ENCODE measurements at places on chromosomes 2 and 18.

GRCh38 chr2:108896741-108897140 is 92.3 kb downstream of the EDAR start:
- no peak for DNase-seq

GRCh38 chr18:51824746-51825145 is 515.3 kb upstream of the DCC start:
- no peak for DNase-seq

DNA sequence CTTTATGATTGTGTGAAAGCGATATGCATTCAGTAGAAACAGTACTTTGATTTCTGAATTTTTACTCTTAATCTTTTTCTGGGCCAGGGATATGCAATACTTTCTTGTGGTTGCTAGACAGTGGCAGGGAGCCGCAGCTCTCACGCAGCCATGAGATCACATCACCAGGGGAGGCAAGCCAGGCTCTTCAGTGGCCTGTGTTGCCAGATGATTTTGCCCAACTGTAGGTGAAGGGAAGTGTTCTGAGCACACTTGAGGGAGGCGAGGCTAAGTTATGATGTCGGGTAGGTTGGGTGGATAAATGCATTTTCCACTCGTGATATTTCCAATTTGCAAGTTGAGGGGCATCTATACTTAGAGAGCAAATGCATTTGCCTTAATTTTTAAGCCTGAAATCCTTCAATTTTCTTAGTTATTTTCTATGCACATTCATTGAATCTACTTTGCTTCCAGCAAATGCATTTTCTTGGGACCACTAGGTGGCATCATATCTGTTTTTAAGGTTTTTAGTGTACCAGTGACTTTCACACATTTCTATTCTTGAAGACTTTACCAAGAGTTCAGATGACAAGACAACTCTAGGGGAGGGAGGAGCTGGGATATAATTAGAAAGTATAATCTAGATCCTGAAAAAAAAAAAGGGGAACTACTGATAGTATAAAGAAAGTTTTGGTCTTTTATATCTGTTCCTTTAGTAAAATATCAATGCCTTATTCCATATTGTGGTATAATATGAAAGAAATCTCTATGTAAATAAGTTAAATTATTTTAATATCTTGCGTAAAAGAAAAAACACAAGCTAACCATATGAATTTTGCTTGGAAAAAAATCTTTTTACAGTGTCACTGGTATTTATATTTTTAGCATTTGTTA is 643.3 kb downstream of the SOCS6 start:
- no peak for DNase-seq

DNA sequence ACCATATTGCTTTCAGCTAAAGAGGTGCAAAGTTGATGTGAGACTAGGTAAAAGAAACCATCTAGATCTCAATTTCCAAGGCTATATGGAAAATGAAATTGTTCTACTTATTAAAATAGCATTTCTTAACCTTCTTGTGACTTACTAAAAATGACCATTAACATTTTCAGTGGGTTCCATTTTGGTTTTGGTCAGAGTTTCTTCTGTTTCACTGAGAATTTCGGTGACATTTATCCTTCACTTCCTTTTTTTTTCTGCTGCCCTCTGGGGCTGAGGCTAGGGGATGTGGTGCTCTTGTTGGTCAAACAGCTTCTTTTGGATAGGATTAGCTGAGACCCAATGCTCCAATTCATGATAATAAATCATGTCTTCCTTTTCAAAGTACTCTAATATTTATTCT is 44.3 kb upstream of the REL start:
- no peak for DNase-seq

GRCh38 chr2:950080-950966 is at the start of gene SNTG2:
Gene SNTG2, plus strand, starts transcription at chr2:950849. Its CDS starts 148 bp downstream, at chr2:950997.
- no peak for DNase-seq

- DNase-seq = no peak
Observed at GRCh38 chr2:96260387-96261260, 5.2 kb downstream of the TMEM127 start.

GRCh38 chr2:178531168-178531567 is 50.9 kb downstream of the PLEKHA3 start:
- DNase-seq = no peak

DNA sequence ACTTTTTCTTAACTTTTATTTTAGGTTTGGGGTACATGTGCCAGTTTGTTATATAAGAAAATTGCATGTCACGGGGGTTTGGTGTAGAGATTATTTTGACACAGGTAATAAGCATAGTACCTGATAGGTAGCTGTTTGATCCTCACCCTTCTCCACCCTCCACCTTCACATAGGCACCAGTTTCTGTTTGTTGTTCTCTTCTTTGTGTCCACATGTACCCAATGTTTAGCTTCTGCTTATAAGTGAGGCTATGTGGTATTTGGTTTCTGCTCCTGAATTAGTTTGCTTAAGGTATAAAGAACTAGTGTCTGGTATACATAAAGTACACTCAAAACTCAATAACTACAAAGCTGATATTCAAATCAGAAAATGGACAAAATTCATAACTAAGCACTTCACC is 654.6 kb upstream of the LINC00305 start:
- DNase-seq = no peak

GRCh38 chr18:63971320-63972001 is 1.6 kb downstream of the SERPINB8 start:
- DNase-seq = no peak

DNA sequence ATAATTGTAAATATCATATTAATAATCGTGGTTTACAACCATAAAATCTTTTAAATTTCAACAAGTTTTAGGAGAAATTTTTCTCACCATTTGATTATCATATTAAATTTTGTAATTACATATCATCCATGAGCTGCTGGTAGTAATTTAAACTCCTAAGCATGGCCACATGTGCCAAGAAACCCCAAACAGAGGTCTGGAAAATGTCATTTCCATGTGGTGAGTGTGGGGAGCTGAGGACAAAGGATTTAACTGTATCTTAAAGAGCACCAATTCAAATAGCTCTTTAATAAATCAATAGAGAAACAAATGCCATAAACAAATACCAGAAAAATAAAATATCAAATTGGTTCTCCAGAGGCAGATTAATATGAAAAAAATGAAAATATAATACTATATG is 26.3 kb downstream of the PSME4 start:
- no peak for DNase-seq

DNA sequence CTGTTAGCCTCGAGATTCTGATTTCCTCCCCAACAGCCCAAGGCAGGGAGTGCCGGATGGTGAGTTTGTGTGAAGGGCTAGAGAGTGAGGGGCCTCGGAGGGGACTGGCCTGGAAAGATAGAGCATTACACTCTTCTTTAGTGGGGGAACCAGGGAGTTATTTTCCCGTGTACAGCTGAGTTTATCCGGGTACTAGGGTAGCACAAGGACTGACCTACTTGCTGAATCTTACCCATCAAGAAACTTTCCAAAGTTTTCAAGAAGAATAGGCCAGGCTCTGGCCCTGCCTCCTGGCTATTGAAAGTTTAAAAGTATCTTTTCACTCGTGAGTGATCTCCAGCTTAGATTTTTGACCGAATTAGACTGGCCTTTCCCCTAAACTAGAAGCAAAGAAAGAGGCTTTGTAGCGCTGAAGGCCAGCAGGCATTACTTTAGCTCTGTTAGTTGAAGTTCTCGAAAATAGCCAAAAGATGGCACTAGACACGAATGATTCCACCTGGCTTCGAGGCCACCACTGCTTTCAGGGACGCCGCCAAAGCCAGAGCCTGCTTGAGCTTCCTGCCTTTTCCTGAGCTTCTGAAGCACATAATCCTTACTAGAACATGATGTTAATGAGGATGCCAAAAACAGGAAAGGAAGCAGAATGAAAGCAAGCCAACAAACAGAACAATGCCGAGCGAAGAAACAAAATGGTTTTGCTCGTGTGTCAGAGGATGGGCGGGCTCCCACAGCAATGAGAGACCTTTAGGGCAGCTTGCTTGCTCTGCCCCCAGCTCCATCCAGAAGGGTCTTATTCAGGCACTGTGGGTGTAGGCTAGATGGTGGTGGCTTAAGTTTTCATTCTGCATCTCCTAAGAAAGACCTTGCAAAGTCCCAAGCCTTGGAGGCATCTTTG is 55.8 kb downstream of the TSN start:
- peak; percentile 28 for DNase-seq

- DNase-seq = no peak
Observed at GRCh38 chr2:31004257-31004656, 134.0 kb downstream of the GALNT14 start.

- no peak for DNase-seq
Observed at GRCh38 chr18:29496152-29496680, 1319.3 kb upstream of the CDH2 start.

- DNase-seq = peak; percentile 19
Observed at GRCh38 chr2:62197011-62197924, 1.4 kb downstream of the B3GNT2 start.

DNA sequence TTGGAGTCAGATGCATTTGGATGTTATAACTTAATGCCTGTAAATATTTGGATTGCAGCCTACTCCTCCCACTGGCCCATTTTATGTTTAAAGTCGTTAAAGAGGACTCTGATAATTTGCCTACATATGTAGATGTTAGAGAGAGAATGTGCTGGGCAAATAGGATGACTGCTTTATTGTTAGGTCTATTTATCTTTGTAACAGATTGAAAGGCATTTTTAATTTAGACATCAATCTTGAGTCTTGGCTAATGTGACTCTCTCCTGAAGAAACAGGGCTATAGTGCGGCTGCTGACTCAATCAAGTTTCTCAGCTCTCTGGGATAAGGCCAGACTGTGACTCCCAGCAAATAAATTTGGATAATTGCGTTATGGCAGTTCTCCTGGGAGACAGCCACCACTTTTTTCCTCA is 1101.4 kb downstream of the CBLN2 start:
- DNase-seq = no peak

GRCh38 chr2:217638031-217638430 is 364.8 kb downstream of the TNS1 start:
- DNase-seq = no peak
